ENCODE measurements at places on chromosomes 5 and 9.

DNA sequence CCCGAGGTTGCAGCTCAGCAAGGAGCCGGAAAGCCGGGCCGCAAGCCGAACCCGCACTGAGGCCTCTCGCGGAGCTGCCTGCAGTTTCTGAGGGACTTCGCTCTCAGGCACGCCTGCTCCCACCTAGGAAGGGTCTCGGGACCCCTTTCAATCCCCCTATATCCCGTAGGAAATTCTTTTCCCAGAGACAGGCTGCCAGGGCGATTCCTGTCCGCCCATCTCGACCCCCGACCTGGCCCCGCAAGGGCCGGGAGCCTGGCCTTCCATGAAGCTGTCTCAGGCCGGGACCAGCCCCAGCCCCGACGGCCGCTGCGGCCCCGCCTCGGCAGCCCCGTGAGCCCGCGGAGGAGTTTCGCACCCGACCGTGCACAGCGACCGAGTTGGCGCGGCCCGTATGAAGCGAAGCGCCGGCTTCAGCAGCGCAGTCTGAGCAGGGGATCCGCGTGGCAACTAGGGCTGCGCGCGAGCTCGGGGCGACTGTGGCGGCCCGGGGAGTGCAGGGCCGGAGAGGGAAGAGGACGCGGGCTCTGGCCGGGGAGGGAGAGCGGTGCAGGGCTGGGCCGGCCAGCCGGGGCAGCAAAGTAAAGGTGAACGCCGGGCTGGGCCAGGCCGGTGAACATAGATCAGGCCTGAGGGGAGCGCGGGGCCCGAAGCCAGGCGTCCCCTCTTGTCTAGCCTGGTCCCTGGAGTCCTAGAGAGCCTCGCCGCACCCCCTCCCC is 977 bp upstream of the PRDM12 start:
- DNase-seq, result no peak

DNA sequence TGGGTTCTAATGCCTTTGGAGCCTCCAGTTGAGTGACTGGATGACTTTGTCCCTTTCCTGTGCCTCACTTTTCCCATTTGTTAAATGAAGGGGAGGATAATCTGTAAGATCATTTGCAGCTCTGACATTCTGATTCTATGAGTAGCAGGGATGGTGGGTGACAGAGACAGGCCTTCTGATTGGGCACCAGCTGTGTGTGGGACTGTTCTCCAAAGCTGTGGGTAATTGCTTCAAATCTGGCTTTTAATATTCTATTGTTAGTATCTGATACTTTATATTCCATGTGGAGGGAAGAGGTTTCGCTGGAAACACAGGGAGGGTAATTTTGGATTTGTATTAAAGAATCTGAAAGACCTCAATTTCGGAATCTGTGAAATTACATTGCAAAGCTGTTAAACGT is 102.7 kb downstream of the FBXO38 start:
- DNase-seq, result no peak

DNA sequence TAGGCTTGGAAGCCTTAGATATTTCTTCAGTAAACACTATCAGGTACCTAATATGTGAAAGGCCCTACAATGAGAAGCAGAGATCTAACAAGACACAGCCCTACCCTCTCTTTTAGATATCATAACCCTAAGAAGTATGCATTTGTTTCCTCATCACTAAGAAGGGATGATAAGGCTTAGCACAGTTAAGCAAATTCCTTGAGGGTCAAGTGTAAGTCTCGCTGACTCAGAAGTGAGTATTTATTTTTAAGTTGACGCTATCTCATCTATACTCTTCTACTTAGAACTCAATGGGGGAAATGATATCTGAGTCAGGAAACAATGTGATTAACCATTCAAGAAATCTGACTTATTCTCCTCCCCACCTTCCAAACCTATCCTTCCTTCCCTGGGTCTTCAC is 149.7 kb downstream of the ESM1 start:
- no peak for DNase-seq

- DNase-seq, result no peak
Observed at GRCh38 chr9:7979611-7980010, 180.0 kb upstream of the DMAC1 start.

DNA sequence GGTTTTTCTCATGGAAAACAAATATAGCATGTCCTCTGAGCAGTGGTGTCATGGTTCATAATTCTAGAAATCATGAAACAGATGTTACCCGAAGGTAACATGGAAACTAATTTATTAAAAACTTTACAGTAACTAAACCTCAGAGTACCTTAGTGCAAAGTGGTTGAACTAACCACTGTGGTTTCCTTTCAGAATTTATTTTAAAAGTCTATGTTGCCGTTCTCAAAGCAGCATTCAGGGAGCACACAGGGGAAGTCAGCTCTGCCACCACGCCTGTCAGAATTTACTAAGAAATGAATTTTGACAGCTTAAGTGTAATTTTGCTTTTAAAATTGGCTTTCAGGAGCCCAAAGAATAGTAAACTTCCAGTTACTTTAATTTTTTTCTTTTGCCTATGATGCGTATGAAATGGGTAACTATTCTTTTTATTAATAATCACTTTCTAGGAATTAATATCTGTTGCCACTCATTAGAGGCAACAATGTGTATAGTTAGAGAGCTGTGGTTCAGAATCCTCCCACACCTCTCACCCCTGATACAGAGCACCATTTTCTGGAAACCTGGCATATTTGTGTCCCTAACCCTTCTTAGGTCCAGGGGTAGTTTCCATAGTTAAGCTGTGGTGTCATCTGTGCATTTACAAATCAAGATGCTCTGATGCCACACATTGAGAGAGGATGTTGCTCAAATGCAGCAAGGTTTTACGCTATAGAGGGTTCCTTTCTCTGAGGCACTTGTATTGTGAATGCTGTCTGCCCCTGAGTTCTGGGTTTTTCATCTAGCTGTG is 202.6 kb downstream of the ZSWIM6 start:
- no peak for DNase-seq

DNA sequence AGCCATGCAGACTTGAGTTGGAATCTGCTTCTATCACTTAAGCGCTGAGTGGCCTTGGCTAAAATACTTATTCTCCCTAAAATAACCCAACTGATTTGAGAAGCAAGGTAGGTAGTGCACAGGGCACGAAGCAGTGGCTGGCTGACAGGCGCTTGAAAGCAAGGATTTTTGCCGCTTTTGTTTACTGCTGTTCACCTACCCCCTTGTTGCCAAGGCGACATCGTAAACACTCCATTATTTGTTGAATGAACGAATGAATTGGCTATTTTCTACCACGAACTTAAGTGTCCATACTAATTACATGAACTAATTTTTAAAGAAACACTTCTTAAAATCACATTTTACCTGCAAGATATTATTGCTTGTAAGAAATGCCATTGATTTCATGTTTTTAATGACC is 98.0 kb downstream of the ANKH start:
- DNase-seq, result no peak

DNA sequence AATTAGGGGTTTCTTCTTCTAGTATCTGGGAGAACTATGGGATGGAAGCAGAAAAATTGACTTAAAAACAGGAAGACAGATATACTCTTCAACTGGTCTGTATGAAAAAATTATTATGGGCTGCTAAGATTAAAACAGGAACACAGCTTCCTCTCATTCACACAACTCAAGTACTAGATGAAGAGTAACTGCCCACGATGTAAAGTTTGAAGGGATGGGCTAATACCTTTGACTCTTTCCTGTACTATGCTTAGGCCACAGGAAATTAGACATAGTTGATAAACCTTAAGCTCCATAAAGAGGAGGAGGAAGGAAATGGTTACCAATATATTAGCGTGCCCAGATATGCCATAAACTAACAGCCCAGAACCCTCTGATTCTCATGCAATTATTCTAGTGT is 88.6 kb downstream of the ANKRD31 start:
- DNase-seq, result no peak

- no peak for DNase-seq
Observed at GRCh38 chr9:20286969-20287368, 335.3 kb downstream of the MLLT3 start.

DNA sequence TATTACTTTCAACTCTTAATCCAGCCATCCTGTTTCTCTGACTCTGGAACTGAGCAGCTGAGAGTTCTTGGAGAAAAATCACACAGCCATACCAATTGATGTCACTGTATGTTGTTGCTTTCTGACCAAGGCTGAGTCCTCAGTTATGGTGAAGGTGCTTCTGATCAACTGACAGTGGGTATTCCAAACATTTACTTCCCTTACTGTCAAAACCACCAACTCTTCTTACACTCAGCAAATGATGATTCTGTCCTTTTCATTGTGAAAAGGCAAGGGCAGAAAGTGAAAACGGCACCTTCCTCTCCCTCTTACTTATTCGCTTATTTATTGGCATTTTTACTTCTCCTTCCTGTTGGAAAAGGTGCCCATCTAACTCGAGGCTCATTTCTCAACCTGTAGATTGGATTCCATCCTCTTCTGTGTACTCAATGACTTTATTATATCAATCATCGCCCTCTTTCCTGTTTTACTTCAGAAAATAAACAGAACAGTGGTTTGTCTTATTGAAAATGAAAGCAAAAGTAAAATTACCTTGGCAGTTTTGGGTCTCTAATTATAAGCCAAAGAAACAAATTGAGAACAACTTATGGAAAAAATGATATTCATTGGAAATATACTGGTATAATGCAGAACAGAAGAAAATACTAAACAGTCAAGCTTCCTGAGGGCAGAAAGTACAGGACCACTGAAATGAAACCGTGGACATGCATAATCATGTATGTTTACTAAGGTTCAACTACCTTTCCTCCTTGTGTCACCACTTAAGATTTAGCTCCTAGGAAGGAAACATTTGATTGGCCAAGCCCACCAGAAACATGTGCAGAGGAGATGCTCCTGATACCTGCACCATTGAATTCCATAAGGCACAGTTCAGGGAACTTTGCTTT is 104.5 kb upstream of the CHD1 start:
- no peak for DNase-seq

- DNase-seq, result no peak
Observed at GRCh38 chr5:141845371-141845851, 32.8 kb downstream of the PCDH1 start.

- no peak for DNase-seq
Observed at GRCh38 chr9:134708672-134709038, 67.1 kb downstream of the COL5A1 start.

DNA sequence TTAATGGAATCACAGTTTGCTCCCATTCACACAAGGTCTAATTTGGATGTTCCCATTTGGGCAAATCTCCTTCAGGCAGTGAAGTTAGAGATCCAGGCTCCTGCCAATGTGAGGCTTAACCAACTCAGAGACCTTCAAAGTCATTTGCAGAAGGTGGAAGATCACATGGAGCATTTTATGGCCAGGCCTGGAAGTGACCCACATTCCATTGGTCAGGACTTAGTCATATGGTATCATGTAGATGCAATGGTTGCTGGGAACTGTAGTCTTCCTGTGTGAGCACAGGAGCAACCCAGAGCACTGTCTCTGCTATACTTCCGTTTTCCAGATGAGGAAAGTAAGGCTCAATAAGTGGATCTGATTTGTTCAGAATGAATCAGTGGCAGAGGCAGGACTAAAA is 292.7 kb upstream of the SMARCA2 start:
- no peak for DNase-seq

DNA sequence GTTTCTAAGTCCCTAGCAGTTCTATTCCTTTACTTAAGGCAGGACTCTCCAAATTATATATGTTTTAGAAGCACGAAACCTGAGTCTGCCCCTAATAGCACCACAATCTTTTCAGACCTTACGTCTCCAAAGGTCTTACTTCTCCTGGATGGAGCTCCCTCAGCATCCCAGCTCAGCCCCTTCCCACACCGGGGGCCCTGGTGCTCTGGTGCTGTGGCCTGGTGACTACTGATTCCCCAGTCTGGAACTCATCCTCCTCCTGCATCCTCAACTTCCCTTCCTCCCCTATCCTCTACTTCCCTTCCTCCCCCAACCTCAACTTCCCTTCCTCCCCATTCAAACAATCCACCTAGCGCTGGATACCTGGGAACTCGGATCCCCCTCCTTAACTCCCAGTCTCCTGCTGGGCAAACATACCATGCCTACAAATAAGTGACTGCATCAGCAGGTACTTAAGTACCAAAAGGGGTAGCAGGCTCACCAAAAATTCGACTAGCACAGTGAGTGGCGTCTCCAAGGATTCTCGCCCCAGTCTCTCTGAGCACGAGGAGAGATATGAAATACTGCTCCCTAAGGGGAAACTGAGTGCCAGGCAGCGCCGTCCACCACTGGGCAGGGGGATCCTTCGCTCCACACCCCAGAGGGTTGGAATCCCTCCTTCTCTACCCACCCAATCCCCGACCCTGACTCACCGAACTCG is 831 bp downstream of the IGFBPL1 start:
- DNase-seq, result no peak

GRCh38 chr5:132826424-132827082 is 3.9 kb downstream of the SHROOM1 start:
- no peak for DNase-seq

Measured in SHP77 treated with DMSO at 0.1 percent for 48 hours (cell line).